Naive thymus-derived CD4-positive, alpha-beta T cell (primary cell): ENCODE measurements at places on chromosomes 12 and 14. TPM values are rescaled to one million over a fixed set of nuclear protein-coding genes. Genes with fewer than 3 reads are reported as not detected.

- DNase-seq: no peak
- no peaks in the 10 kb centered on the region for H3K27me3 ChIP-seq
- H3K27ac ChIP-seq: no peak overlapping the region
- no peak overlapping the region for H3K4me3 ChIP-seq
- peaks cover 9% of the 10 kb centered on the region for H3K4me1 ChIP-seq
- H3K36me3 ChIP-seq: peaks cover 2% of the 10 kb centered on the region
These were observed 5.4 kb downstream of the SOS2 start for GRCh38 chr14:50225974-50226297.

Gene RTL1
- polyA plus RNA-seq: not detected

DNA sequence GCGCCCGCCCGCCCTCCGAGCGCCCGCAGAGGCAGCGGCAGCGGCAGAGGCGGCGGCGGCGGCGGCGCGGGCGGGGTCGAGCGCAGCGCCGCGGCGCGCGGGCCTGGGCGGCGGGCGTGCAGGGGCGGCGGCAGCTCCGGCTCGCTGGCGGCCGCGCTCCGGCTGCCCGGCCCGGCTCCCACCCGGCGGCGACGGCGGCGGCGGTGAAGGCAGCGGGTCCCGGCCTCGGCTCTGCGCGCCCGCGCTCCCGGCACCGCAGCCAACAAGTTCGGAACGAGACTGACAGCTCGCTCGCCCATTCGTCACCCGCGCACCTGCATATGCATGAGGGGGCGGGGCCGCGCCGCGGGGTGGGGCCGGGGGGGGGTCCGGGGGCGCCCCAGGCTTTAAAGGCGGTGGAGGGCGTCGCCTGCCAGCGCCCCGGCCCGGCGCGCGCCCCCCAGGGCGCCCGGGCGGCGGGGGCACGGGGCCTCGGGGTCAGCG is at the start of gene JAG2:
TSS of gene JAG2 (minus strand) at position 281 of the 483 bp plus-strand sequence. CDS start 356 bp downstream, outside the sequence.
- peak within 1 kb of the TSS; percentile 33 for H3K4me3 ChIP-seq
- H3K4me1 ChIP-seq: peaks cover 11% of the 10 kb centered on the region
- peaks cover 6% of the 10 kb centered on the region for H3K27me3 ChIP-seq
- no peak for DNase-seq
- H3K27ac ChIP-seq: no peak within 1 kb of the TSS
- H3K36me3 ChIP-seq: no peaks in the 10 kb centered on the region

- no peaks in the 10 kb centered on the region for H3K27me3 ChIP-seq
- DNase-seq: no peak
- no peaks in the 10 kb centered on the region for H3K36me3 ChIP-seq
- no peaks in the 10 kb centered on the region for H3K4me1 ChIP-seq
- no peak overlapping the region for H3K4me3 ChIP-seq
- no peak overlapping the region for H3K27ac ChIP-seq
These were observed 450.4 kb downstream of the LRFN5 start for GRCh38 chr14:42057111-42057510.

DNA sequence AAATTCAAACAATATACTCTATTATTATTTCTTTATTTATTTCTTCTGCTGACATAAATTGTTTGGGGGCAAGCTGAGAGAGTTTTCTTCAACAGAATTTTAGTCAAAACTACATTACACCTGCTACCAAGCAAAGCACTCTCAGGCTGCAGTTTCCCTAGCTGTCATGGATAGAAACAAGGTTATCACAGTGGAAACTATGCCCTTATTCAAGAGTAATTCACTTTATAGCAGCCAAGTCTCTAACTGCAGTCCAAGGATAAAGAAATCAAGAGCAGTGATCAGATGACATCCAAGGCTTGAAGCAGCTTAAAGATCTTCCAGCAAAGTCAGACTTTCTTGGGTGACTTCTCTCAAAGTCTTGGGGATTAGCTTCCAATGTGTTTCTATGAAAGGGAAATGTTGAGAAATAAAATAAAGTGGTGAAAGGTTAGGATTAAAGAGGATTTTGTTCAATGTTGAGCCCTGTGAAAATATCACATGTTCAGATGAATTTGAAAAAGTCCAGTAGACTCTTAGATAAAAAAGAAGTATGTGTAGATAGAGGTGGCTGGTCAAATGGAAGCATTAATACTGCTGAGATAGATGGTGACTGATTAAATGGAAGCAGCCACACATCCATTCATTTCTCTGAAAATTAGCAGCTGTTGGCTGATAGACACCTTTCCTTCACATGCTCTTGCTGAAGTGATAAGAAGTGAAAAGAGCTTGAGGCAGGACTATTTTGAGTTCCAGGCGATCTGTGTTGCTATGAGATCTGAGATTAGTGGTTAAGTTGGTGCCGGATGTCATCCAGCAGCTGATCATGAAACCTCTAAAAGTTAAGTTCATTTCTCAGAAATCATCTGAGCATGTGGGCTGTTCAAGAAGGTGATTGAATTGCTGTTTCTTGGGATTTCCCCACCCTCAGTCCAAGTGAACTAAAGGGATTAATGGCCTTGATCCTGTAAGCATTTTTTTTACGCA is 257.8 kb upstream of the BTG1 start:
- H3K4me3 ChIP-seq: peak overlapping the region; percentile 6
- peaks cover 74% of the 10 kb centered on the region for H3K4me1 ChIP-seq
- no peaks in the 10 kb centered on the region for H3K27me3 ChIP-seq
- no peaks in the 10 kb centered on the region for H3K36me3 ChIP-seq
- DNase-seq: peak; percentile 82
